Fibroblast of villous mesenchyme (primary cell): ENCODE measurements at places on chromosomes 3 and 15.
A peak's percentile ranks its signal among the peaks of the same experiment; 100 is the strongest.

- DNase-seq, result no peak
Measured at GRCh38 chr15:51735228-51736010, 2.0 kb downstream of the LYSMD2 start.

DNA sequence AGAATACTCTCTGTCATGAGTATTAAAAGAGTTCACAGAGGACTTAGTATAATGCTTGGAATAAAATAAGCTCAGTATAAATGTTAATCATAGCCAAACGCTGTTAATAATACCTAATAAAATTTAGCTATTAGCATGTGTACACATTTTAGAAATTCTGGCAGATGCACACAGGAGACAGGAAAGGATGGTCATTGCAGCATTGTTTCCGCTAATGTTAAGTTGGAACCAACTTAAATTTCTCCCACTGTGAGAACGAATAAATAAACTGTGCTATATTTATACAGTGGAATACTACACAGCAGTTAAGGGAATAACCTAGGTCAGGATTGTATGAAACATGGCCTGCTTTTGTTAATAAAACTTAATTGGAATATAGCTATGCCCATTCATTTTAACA is 370.4 kb upstream of the TGFBR2 start:
- no peak for DNase-seq

DNA sequence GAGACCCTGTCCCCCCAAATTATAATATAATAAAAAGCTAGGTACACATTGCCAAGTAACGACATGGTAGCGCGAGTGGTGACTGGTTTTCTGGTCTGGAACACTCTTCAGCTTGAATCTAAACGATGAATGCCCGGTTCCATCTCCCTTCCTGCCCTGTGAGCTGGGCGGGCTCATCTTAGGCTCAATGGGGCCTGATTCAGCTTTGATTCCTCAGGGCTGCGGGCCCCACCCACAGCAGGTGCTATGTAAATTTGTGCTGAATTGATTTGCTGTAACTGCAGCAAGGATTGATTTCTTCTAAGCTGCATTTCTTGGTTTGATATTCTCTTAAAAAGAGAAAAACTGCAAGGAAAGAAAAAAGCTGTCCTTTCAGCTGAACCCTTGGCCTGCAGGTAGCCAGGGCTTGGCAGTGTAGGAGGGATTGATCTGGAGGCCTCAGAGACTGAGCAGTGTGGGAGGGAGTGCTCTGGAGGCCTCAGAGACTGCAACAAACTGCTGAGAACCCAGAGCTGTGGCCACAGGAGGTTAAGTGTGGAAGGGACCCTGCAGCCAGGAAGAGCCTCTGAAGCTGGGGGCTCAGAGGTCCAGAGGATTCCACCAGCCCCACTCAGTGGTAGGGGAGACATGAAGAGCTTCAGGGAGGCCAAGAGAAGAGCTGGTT is 231.6 kb downstream of the XXYLT1 start:
- no peak for DNase-seq

DNA sequence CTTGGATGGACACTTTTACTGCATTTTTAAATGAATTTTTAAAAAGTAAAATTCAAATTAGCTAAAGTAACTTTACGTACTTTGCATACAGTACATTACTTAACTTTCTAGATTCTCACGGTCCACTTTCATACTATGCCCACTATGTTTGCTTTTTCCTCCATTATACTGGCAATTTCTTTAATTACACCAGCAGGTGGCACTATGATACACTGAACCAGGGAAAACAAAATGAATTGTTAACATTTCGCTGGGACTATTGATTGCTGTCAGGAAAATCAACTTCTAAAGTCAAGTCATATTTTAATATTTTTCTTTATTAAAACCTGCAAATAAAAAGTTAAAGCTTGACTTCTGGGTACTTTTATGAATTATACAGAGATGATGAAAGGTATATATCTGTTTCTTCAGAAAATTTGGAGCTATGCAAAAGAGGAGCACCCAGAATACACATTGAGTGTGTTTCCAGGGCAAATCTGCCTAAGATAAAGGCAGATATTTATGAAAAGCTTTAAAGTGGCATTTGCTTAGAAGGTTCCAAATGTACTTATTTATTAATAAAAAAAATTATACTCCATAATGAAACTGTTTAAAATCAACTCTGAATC is 21.8 kb upstream of the POU1F1 start:
- peak; percentile 48 for DNase-seq

- peak; percentile 43 for DNase-seq
Measured at GRCh38 chr3:64878362-64878761, 190.6 kb upstream of the ADAMTS9 start.

- no peak for DNase-seq
Measured at GRCh38 chr3:14389166-14389606, 13.2 kb upstream of the SLC6A6 start.

- no peak for DNase-seq
Measured at GRCh38 chr3:54353946-54354345, 231.6 kb downstream of the CACNA2D3 start.

GRCh38 chr3:193984876-193985275 is 151.1 kb upstream of the HES1 start:
- no peak for DNase-seq

- DNase-seq, result peak; percentile 12
Measured at GRCh38 chr3:79418855-79419621, 348.8 kb downstream of the ROBO1 start.

DNA sequence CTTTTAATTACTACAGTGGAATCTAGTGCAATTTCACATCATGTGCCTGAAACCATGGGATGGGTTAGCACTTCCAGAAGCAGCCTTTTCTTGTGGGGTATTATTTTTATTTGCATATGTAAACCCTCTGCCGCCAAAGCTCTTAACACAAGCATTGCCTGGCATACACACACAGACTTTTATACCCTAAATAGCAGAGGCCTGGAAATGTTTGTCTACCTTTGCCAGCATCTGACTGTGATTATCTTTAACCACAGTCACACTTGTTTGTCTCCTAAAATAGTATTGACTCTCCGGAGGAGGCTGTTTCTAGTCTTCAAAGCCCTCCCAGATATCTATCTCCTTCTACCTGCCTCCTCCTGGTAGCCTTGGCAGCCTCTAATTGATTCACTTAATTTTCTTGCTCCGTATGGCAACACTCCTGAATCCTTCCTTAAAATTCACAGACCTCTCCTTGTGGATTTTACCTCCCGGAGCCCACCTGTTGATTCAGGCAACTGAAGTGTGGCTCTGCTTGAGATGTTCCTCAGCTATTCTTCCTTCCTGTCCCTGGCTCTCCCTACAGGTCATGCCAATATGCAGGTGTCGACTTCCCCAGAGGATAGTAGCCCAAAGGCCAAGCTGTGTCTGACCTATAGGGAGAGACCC is 127.1 kb upstream of the UMPS start:
- DNase-seq, result no peak

GRCh38 chr3:190016966-190017365 is 103.7 kb downstream of the P3H2 start:
- no peak for DNase-seq

DNA sequence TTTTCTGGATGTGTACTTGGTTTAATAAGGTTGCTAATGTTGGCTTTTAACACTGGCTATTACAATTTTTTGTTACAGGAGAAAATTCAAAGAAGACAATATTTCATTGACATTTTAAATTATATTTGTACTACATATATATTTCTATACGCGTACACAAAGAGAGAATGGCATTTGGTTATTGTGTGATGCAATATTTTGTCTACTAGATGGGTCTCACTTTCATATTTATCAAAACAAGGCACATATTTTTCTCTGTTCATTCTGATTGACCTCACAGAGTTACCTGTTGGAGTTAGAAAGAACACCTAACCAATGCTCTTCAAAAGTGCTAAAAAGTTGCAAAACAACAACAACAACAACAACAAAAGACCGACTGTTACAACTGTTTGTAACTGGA is 50.2 kb upstream of the VGLL3 start:
- DNase-seq, result no peak

DNA sequence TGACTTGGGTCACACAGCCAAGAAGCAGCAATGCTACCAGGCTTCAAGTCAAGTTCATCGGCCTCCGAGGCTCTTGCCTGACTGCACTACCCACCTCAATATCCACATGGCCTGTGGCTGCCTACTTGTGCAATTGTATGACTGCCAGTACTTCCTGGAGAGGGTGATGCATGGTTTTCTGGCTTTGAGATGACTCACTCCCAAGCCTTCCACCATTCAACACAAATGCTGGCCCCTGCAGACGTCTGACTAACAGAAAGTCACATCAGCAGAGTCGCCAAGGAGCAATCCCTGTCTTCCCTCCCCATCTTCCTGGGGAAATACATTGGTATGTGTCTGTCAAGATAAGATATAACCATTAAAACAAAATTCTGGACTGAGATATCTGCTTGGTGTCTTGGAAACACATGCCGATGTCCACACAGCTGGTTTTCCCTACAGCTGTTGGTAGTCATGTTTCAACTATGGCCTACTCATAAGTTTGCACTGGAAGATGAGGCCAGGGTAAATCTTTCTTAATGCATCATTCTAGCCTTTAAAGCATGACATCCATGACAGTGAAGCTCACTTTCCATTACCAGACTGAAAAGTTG is 79.6 kb upstream of the SPATA12 start:
- DNase-seq, result peak; percentile 99

- DNase-seq, result no peak
Measured at GRCh38 chr15:81941479-81941878, 104.3 kb downstream of the MEX3B start.

DNA sequence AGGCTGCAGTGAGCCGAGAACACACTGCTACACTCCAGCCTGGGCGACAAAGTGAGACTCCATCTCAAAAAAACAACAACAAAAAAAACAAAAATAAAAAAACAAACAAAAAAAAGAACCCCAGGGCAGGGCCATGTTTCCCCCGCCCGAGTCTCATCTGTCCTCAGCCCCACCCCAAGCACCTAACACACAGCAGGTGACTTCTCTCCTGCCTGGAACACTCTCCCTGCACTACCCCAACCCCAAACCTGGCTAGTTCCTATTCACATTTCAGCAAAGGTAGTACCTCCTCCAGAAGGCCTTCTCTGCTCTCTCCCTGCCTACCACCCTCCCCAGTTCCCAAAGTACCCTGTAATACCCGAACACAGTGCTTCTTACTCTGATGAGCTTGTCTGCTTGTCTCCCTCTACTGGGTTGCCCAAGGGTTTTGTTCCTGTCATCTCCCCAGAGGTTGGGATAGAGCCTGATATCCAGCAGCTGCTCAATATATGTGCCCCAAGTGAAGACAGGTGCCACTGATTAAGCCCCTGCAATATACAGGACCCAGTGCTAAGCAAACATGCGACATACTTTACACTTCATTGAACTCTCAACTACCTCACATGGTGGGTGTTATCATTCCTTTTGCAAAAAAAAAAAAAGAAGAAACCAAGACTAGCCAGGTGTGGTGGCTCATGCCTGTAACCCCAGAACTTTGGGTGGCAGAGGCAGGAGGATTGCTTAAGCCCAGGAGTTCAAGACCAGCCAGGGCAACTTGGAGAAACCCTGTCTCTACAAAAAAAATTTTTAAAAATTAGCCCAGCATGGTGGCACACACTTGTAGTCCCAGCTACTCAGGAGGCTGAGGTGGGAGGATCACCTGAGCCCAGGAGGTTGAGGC is 103.6 kb downstream of the DAPK2 start:
- no peak for DNase-seq

DNA sequence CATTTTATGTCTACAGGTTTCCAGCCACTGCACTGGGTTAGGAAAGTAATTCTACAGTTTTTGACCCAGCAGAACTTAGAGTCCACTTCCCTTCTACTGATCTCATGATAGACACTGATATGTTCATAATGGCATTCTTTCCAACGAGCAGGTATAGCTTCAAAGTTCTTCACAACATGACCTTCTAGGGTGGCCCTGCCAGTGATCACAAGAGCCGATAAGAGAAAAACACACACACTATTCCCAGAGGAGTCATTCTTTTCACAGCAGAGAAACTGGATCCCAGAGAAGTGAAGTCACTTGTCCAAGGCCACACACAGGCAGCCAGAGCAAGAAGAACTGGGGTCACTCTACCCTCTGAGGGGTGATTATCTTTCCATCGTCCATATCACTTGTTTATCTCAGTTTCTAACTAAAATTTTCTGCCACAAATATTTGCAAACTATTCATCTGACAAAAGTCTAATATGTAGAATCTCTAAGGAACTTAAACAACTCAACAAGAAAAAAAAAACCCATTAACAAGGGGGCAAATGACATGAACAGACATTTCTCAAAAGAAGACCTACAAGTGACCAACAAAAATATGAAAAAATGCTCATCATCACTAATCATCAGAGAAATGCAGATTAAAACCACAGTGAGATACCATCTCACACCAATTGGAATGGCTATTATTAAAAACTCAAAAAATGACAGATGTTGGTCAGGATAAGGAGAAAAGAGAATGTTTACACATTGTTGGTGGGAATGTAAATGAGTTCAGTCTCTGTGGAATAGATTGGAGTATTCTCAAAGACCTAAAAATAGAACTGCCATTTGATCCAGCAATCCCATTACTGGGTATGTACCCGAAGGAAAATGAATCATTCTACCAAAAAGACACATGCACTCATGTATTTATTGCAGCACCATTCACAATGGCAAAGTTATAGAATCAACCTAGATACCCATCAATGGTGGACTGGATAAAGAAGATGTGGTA is 31.5 kb downstream of the SPTSSB start:
- DNase-seq, result no peak

DNA sequence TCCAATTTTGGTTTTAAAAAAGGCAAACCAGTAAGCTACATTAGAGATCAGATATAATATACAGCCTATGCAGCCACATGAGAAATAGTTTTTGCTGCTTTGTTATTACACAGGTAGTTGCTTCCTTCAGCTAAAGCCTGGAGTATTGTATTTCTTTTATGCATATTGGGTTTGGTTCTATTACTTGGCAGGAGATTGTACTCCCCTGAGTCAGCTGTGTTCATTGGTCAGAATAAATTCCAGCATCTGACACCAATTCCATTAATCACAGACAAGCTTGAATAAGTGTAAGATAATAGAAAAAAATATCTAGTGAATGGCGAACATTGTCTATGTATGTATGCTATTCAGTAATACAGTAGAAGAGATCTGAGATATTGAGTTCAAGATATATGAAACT is 26.1 kb upstream of the ZCWPW2 start:
- DNase-seq, result no peak
